ENCODE measurements at places on chromosomes 3 and 15.
A peak's percentile ranks its signal among the peaks of the same experiment; 100 is the strongest.

DNA sequence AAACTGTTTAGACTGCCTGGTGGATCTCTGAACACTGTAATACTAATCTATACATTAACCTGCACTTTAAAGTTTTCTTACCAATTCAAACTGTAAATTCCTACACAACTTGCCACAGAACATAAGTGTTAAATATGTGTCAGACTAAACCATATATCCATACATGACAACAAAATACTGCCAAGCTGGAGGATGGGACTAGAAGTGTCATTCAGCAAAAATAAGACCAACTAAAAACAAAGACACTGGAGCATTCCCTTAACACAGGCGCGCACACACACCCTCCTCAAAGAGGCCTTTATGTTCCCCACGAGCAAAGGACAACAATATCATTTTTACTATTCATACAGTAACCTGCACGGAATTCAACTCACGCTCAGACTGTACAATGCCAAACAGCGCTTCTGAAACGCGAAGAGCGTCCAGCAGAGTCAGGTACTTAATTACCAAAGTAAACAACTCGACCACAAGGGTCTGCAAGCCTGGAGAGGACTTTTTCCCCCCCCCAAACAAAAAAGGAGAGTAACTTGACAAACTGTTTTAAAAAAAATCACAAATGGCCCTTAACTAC is 1.1 kb downstream of the DCUN1D1 start:
- peak overlapping the region; percentile 89 for H3K4me3 ChIP-seq
- no peaks in the 10 kb centered on the region for H3K36me3 ChIP-seq
- H3K27me3 ChIP-seq, result no peaks in the 10 kb centered on the region

DNA sequence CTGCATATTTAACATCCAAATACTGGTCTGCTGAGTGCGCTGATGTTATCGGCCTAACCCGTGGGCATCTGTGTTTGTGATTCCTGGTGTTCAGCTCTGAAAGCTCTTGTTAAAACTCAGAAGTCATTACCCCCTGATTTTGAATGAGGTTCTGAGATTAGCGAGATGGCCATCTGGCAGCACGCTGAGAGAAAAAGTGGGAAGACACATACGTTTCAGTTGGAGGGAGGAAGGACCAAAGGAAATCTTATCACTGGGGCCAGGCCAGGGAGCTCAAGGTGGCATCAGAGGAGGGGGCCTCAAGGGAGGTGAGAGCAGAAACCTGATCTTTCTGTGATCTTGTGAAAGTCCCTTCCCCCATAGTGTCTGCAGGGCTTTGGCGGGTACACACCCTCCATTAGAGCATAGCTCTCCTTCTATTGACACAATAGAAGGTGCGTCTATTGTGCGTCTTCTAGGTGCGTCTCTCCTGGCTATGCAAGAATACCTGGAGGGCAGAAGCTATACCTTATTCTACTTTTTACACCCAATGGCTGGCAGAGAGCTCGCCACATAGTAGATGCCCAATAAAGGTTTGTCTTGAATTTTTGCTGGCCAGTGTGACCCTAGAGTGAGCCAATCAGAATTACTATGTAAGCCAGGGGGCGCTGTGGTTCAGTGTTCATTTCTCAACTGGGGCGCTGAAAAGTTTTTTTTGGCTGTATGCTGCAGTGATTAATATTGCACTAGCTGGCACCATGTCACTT is 182.4 kb downstream of the SHQ1 start:
- peak; percentile 75 for DNase-seq
- no peaks in the 10 kb centered on the region for H3K4me1 ChIP-seq
- H3K4me3 ChIP-seq, result no peak overlapping the region
- no peaks in the 10 kb centered on the region for H3K27me3 ChIP-seq
- H3K36me3 ChIP-seq, result no peaks in the 10 kb centered on the region

GRCh38 chr3:9248522-9249271 is 749 bp downstream of the SRGAP3 start:
- H3K36me3 ChIP-seq, result no peaks in the 10 kb centered on the region
- no peaks in the 10 kb centered on the region for H3K27me3 ChIP-seq
- peaks cover 32% of the 10 kb centered on the region for H3K4me1 ChIP-seq
- peak; percentile 43 for DNase-seq
- H3K27ac ChIP-seq, result no peak overlapping the region

DNA sequence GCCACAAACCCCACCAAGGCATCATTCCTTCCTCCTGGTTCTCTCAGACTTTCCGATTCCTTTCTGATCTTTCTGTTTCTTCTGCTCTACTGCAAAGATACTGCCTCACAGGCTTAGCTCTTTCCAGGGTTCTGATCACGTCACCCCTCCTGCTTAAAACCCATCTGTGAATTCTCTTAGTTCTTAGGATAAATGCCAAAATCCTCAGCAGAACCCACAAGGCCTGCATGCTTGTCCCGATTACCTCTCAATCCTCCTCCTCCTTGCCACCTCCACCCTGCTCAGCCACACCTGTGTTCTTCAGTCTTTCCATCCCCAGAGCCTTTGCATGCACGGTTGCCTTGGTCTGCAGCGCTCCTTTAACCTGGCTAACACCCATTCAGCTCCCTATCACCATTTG is 84.0 kb downstream of the SRGAP3 start:
- DNase-seq, result no peak
- H3K27ac ChIP-seq, result no peak overlapping the region
- no peaks in the 10 kb centered on the region for H3K36me3 ChIP-seq
- no peak overlapping the region for H3K4me3 ChIP-seq
- H3K4me1 ChIP-seq, result no peaks in the 10 kb centered on the region

GRCh38 chr15:99925661-99926461 is 192.6 kb upstream of the LYSMD4 start:
- H3K4me3 ChIP-seq, result peak overlapping the region; percentile 60
- peaks cover 9% of the 10 kb centered on the region for H3K4me1 ChIP-seq
- DNase-seq, result peak; percentile 66
- no peaks in the 10 kb centered on the region for H3K36me3 ChIP-seq
- H3K27me3 ChIP-seq, result peaks cover 28% of the 10 kb centered on the region

DNA sequence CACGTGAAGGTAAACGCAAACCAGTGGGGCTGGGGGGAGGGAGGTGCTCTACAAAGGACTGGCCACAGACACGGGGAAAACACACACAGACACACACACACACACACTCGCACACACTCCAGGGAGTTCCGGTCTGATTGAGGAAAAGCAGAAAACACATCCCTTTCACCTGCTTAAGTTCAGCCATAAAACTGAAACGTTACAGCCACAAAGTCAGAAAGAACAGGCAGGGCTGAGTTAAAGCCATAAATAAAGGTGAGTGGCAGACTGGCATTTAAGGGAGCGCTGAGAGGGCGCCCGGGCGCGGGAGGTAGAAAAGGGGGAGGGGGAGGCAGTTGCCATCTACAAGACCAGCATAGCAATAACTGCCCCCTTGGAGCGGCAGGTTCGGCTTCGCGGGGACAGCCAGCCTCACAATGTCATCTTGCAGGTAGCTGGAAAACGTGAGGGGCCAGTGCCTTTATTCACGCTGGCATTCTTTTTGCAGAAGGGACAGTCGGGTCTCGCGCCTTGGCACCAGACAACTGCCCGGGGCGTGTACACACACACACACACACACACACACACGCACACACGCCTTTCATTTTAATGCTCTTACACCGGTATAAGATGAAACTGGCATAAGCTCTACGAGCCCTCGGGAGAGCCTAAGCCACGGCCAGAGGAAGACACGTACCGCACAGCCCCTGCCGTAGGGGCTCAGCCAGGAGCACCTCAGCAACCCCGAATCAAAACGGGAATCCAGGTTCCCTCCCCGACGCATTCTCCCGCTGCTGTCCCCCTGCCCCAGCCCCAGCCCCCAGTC is 866 bp downstream of the TNIK start:
- H3K27ac ChIP-seq, result no peak overlapping the region
- peaks cover 32% of the 10 kb centered on the region for H3K4me1 ChIP-seq
- peak overlapping the region; percentile 84 for H3K4me3 ChIP-seq
- DNase-seq, result peak; percentile 76
- H3K27me3 ChIP-seq, result no peaks in the 10 kb centered on the region
- no peaks in the 10 kb centered on the region for H3K36me3 ChIP-seq

GRCh38 chr15:75229191-75230015 is 27.7 kb downstream of the C15orf39 start:
- H3K27me3 ChIP-seq, result peaks cover 4% of the 10 kb centered on the region
- no peaks in the 10 kb centered on the region for H3K4me1 ChIP-seq
- DNase-seq, result no peak

GRCh38 chr3:152071924-152072323 is 196.8 kb upstream of the MBNL1 start:
- H3K27me3 ChIP-seq, result no peaks in the 10 kb centered on the region
- no peaks in the 10 kb centered on the region for H3K36me3 ChIP-seq
- DNase-seq, result peak; percentile 78
- no peak overlapping the region for H3K27ac ChIP-seq
- no peaks in the 10 kb centered on the region for H3K4me1 ChIP-seq

GRCh38 chr3:354432-354831 is 157.9 kb downstream of the CHL1 start:
- H3K27me3 ChIP-seq, result peaks cover 2% of the 10 kb centered on the region
- H3K4me3 ChIP-seq, result no peak overlapping the region
- H3K27ac ChIP-seq, result no peak overlapping the region
- H3K36me3 ChIP-seq, result no peaks in the 10 kb centered on the region
- no peaks in the 10 kb centered on the region for H3K4me1 ChIP-seq
- peak; percentile 50 for DNase-seq

DNA sequence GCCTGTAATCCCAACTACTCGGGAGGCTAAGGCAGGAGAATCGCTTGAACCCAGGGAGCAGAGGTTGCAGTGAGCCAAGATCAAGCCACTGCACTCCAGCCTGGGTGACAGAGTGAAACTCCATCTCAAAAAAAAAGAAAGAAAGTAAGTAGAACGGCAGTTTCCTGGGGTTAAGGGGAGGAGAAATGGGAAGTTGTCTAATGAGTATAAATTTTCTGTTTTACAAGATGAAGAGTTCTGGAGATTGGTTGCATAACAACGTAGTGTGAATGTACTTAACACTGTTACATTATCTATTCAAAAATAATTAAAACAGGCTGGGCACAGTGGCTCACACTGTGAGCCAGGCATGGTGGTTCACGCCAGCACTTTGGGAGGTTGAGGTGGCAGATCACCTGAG is 45.4 kb downstream of the GRK7 start:
- H3K27ac ChIP-seq, result no peak overlapping the region
- H3K36me3 ChIP-seq, result no peaks in the 10 kb centered on the region
- DNase-seq, result peak; percentile 27
- H3K4me1 ChIP-seq, result peaks cover 7% of the 10 kb centered on the region

DNA sequence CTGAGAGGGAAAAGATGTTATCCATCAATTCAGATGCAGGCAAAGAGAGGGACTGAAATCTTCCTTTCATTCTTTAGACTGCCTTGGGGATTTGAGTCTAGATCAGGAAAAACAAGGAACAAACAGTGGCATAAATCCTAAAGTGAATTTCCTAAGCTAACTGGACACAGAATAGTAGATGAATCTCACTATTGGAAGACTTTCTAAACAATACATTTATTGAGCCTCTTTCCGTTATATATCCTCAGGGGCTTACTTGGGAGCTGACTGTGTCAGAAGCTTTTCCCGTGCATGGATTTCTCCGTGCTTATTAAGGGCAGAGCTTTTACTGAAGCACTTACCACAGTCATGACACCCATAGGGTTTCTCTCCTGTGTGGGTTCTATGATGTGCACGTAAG is 10.0 kb downstream of the ZSCAN29 start:
- no peaks in the 10 kb centered on the region for H3K4me1 ChIP-seq
- no peak overlapping the region for H3K4me3 ChIP-seq
- H3K36me3 ChIP-seq, result peaks cover 70% of the 10 kb centered on the region
- DNase-seq, result no peak
- no peak overlapping the region for H3K27ac ChIP-seq

GRCh38 chr3:194138732-194139070 is 2.8 kb downstream of the HES1 start:
- no peak for DNase-seq
- H3K4me3 ChIP-seq, result no peak overlapping the region
- no peak overlapping the region for H3K27ac ChIP-seq
- H3K27me3 ChIP-seq, result no peaks in the 10 kb centered on the region
- H3K4me1 ChIP-seq, result peaks cover 27% of the 10 kb centered on the region

GRCh38 chr3:58117561-58118181 is 93.1 kb downstream of the DNASE1L3 start:
- no peak overlapping the region for H3K27ac ChIP-seq
- H3K4me3 ChIP-seq, result no peak overlapping the region
- no peak for DNase-seq
- peaks cover 12% of the 10 kb centered on the region for H3K4me1 ChIP-seq
- H3K36me3 ChIP-seq, result peaks cover 59% of the 10 kb centered on the region

DNA sequence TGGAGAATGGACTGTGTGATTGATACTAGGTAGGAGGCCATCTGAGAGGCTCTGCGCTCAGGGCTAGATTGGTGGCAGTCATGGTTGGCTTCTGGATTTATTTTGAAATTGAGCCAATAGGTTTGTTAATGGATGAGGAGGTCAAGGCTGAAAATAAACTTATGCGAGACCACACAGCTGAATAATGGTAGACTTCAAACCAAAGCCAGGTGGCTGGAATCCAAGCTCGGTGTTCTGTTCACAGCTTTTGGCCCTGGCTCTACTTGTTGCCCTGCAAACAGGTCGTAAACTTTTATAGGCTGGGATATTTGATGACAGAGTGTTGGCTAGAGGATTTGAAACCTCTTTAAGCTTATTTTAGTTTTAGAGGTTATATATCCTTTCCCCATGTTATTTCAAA is 160.4 kb downstream of the CHL1 start:
- DNase-seq, result no peak
- peaks cover 2% of the 10 kb centered on the region for H3K27me3 ChIP-seq
- no peaks in the 10 kb centered on the region for H3K36me3 ChIP-seq

DNA sequence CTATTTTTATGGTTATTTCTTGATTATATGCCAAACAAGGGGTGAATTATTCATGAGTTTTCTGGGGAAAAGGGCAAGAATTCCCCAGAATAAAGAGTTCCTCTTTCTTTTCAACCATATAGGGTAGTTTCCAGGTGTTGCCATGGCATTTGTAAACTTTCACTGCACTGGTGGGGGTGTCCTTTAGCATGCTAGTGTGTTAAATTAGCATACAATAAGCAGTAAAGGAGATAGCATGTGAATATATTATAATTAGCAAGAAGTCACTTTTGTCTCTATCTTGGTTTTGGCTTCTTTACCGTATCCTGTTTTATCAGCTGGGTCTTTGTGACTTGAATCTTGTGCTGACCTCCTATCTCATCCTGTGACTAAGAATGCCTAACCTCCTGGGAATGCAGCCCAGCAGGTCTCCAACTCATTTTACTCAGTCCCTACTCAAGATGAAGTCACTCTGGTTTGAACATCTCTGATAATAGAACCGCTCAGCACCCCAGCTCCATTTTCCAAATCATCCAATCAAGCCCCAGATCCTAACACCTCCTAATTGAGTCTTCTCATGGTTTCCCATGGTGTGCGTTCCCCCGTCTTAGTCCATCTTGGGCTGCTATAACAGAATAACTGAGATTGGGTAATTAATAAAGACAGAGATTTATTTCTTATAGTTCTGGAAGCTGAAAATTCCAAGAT is 3.4 kb upstream of the SELENOT start:
- H3K4me1 ChIP-seq, result peaks cover 19% of the 10 kb centered on the region
- no peak overlapping the region for H3K4me3 ChIP-seq
- H3K27ac ChIP-seq, result no peak overlapping the region
- H3K27me3 ChIP-seq, result no peaks in the 10 kb centered on the region

DNA sequence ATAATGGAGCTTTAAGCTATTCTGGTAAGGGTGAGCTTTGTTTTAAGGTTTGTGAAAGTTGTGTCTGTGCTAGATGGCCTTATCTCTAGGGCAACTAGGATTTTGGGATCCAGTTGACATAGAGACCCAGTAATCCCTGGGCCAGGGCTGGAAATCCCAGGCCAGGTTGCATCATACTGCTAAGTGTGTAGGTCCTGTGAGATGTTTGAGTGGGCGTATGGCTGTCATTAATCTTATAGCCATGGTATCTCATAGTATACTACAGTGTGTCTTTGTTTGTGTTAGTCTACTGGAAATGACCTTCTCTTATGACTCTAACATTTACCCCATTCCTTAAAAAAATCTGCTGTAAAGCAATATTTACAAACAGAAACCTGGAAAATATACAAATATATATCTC is 151.4 kb downstream of the CACNA2D3 start:
- no peak overlapping the region for H3K4me3 ChIP-seq
- no peaks in the 10 kb centered on the region for H3K4me1 ChIP-seq
- peaks cover 20% of the 10 kb centered on the region for H3K27me3 ChIP-seq
- no peak for DNase-seq
- H3K36me3 ChIP-seq, result no peaks in the 10 kb centered on the region
- H3K27ac ChIP-seq, result no peak overlapping the region
